ENCODE measurements at places on chromosomes 4 and X. TPM values are rescaled to one million over a fixed set of nuclear protein-coding genes. Genes with fewer than 3 reads are reported as not detected.

The MMRN1 gene
- 6.2 TPM for total RNA-seq

The L1CAM gene
- 2.7 TPM for total RNA-seq

The CT55 gene
- not detected for total RNA-seq

The APLN gene
- total RNA-seq, result 3.6 TPM

GRCh38 chr4:174869339-174869738 lies 40.3 kb upstream of the GLRA3 start:
- H3K36me3 ChIP-seq, result no peaks in the 10 kb centered on the region
- no peak for DNase-seq
- no peaks in the 10 kb centered on the region for H3K27me3 ChIP-seq

DNA sequence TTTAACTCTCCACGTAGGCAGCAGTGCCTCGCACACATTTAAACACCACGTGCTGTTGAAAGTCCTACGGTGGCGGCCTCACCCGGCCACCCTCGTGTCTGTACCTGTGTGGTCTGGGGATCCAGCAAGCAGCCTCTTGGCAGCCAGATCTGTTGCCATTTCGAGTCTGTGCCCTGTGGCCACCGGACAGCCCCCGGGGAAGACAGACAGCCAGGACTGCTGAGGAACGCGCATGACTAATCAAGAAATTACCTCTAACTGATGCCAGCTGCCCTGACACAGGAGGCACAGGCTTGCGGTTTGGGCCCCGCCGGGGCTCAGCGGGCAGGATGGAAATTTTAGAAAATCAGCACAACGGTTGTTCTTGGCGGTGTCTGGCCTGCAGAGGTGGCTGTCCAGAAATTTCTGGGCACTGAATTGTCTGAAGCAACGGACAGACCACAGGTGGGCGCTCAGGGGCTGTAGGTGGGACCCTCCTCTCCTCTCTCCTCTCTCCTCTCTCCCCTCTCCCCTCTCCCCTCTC lies 15.6 kb upstream of the ASMTL start:
- no peak overlapping the region for H3K4me3 ChIP-seq
- H3K27ac ChIP-seq, result no peak overlapping the region
- peaks cover 4% of the 10 kb centered on the region for H3K27me3 ChIP-seq

DNA sequence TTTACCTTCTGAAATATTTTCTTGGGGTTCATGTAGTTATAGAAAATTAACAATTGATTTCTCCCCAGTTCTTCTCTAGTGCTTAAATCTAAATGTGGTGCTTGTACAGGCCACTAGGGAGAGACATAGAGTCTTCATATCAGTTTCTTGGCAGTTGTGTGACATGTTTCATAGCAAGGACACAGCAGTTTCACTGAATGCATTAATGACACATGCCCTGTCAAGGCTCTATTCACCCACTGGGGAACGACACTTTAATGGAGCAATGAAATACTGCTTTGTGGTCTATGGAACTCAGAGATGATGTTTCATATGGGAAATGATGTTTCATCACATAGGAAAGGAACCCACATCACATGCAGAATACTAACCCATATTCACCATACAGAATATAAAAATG lies 2.8 kb downstream of the VEGFC start:
- no peak overlapping the region for H3K4me3 ChIP-seq
- peak; percentile 22 for DNase-seq
- no peak overlapping the region for H3K27ac ChIP-seq
- no peaks in the 10 kb centered on the region for H3K36me3 ChIP-seq
- H3K4me1 ChIP-seq, result peaks cover 7% of the 10 kb centered on the region

GRCh38 chr4:25857403-25857802 lies 5.4 kb downstream of the SEL1L3 start:
- no peak for DNase-seq
- no peak overlapping the region for H3K4me3 ChIP-seq
- no peaks in the 10 kb centered on the region for H3K4me1 ChIP-seq
- H3K27ac ChIP-seq, result no peak overlapping the region
- H3K27me3 ChIP-seq, result no peaks in the 10 kb centered on the region

DNA sequence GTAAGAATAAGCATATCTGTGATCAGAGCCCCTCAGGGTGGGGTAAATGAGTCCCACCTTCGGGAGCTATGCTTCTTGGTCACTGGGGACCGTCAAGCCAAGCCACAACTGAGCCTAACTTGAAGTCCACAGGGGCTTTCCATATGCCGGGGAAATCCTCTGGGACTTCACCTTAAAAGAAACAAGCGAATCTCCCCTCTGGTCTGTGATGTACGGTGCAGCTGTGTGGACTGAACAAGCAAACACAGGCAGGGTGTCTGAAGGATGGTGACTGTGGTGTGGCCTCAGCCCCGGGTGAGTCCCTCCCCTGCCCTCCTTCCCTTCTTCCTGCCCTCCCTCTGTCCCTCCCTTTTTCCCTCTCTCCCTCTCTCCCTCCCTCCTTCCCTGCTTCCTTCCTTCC lies 29.7 kb upstream of the PPP2R2C start:
- no peaks in the 10 kb centered on the region for H3K27me3 ChIP-seq
- H3K4me3 ChIP-seq, result no peak overlapping the region
- no peaks in the 10 kb centered on the region for H3K36me3 ChIP-seq
- H3K27ac ChIP-seq, result no peak overlapping the region

- no peak overlapping the region for H3K4me3 ChIP-seq
- H3K36me3 ChIP-seq, result peaks cover 16% of the 10 kb centered on the region
- DNase-seq, result no peak
- no peaks in the 10 kb centered on the region for H3K4me1 ChIP-seq
- no peak overlapping the region for H3K27ac ChIP-seq
Measured at GRCh38 chr4:79906303-79906702, 166.7 kb downstream of the ANTXR2 start.

GRCh38 chrX:97330151-97330550 lies 446.4 kb downstream of the RPA4 start:
- H3K36me3 ChIP-seq, result no peaks in the 10 kb centered on the region
- no peak overlapping the region for H3K4me3 ChIP-seq
- H3K4me1 ChIP-seq, result no peaks in the 10 kb centered on the region
- H3K27me3 ChIP-seq, result no peaks in the 10 kb centered on the region

All from adrenal gland (tissue), 19 donors.